Activated T-cell treated with anti-CD3 and anti-CD28 coated beads, Interleukin-2, amount 50 U/mL, for 72 hours (primary cell): ENCODE measurements at places on chromosomes 5 and 9. TPM values are rescaled to one million over a fixed set of nuclear protein-coding genes. Genes with fewer than 3 reads are reported as not detected.

GRCh38 chr5:317086-317811, 4.3 kb upstream of the AHRR start:
- H3K4me1 ChIP-seq, result peaks cover 7% of the 10 kb centered on the region
- H3K36me3 ChIP-seq, result peaks cover 1% of the 10 kb centered on the region
- H3K4me3 ChIP-seq, result peak overlapping the region; percentile 39
- no peak overlapping the region for H3K27ac ChIP-seq

The OR1B1 gene
- total RNA-seq, result not detected

The AIF1L gene
- total RNA-seq, result 0.53 TPM

DNA sequence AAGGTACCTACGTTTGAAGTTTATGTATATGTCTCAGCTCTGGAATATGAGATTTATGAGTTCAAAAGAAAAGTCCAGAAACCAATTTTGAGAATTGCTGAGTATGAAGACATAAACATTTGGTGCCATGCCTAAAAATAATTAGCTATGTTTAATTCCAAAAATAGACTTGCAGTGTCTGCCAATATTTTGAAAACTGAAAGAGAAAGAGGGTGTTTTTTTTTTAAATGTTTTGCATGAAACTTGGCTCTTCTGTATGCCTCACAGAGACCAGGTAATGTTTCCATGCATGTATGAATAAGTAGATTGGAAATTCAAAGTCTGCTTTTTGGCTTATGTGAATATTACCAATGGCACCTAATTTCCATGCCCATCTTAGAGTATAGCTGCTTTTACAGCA, 634.4 kb upstream of the C9orf72 start:
- H3K27me3 ChIP-seq, result no peaks in the 10 kb centered on the region
- no peaks in the 10 kb centered on the region for H3K36me3 ChIP-seq
- no peak overlapping the region for H3K27ac ChIP-seq
- no peak for DNase-seq
- H3K4me1 ChIP-seq, result no peaks in the 10 kb centered on the region

DNA sequence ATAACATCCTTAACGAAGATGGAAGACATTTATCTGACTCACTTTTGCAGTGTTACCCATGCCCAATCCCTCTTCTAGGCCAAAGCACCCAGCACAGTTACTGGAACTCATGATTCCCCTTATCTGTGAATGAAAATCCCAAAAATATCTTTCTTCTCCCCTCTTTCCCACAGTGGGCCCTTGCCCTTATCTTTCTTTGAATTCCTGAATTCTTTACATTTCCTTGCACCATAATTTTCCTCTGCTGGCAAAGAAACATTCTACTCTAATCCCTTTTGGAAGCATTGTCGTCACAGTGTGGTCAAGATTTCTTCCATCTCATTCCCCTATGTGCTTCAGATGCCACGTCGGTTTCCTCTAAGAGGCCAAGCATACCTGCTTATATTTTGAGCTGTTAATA, 135.9 kb upstream of the LIFR start:
- DNase-seq, result no peak
- no peak overlapping the region for H3K4me3 ChIP-seq
- peaks cover 43% of the 10 kb centered on the region for H3K27me3 ChIP-seq

The C5orf46 gene
- not detected for total RNA-seq

- H3K27ac ChIP-seq, result no peak overlapping the region
- H3K4me1 ChIP-seq, result peaks cover 5% of the 10 kb centered on the region
- no peaks in the 10 kb centered on the region for H3K27me3 ChIP-seq
Observed at GRCh38 chr9:112532427-112532826, 45.8 kb downstream of the KIAA1958 start.

DNA sequence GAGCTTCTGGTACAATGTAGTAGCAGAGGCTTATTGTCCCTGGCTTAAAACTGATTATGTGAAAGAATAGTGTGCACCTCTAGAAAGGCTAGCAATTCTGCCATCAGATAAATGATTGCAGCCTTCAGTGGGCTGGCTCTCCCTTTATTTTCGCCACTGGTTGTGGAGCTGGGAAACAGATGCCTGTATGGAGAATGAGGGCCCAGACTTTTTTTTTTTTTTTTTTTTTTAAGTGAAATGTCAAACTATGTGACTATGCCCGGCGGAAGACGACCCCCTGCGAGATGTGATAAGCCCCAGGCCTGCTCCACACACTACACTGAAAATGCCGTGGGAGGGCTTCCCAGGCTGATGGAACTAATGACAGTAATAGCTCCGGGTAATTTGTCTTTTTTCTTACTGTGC, 28.7 kb downstream of the ISL1 start:
- no peaks in the 10 kb centered on the region for H3K27me3 ChIP-seq
- no peak overlapping the region for H3K27ac ChIP-seq
- no peak overlapping the region for H3K4me3 ChIP-seq
- no peak for DNase-seq
- no peaks in the 10 kb centered on the region for H3K36me3 ChIP-seq

GRCh38 chr5:6516823-6517222, 68.2 kb downstream of the UBE2QL1 start:
- H3K4me3 ChIP-seq, result no peak overlapping the region
- no peak overlapping the region for H3K27ac ChIP-seq
- H3K36me3 ChIP-seq, result no peaks in the 10 kb centered on the region
- DNase-seq, result no peak
- H3K4me1 ChIP-seq, result no peaks in the 10 kb centered on the region

The PFN3 gene
- total RNA-seq, result not detected

GRCh38 chr5:51518607-51519006, 135.4 kb downstream of the ISL1 start:
- no peak overlapping the region for H3K4me3 ChIP-seq
- H3K27ac ChIP-seq, result no peak overlapping the region
- no peaks in the 10 kb centered on the region for H3K27me3 ChIP-seq
- H3K4me1 ChIP-seq, result no peaks in the 10 kb centered on the region
- no peaks in the 10 kb centered on the region for H3K36me3 ChIP-seq
- DNase-seq, result no peak

DNA sequence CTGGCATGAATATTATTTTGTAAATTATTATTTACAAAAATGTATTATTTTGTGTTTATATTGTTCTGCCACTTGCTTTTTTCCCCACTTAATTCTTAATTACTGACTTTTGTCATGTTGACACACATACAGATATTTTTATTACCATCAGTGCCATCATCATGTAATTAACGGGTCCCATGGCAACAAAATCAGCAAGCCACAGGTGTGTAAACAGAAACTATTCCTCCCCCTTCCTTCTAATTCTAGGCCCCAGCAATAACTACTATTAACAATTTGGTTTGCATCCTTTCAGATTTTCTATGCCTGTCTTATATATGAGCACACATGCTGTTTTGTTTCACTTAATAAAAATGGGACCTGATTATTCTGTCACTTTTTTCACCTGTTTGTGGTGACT, 29.3 kb downstream of the CYFIP2 start:
- H3K27me3 ChIP-seq, result no peaks in the 10 kb centered on the region
- H3K27ac ChIP-seq, result peak overlapping the region; percentile 52
- no peak overlapping the region for H3K4me3 ChIP-seq
- DNase-seq, result no peak

DNA sequence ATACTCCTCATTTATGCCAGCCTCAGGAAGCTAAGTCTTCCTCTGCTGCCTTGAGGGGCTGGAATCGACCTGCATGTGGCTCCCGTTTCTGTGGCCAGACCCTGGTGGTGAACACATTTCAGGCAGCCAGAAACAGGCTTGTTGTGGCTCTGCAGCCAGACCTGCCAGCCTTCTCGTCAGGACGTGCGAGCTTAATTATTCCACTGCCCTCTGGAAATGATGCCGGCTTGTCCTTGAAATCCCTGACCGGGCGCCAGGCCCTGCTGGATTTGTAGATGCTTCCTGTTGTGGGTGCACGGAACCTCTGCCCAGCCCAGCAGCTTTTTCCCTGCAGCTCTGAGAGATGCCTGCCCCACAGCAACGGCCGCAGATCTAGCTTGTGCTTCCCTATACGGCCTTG, 41.6 kb downstream of the PDZD2 start:
- H3K4me1 ChIP-seq, result no peaks in the 10 kb centered on the region
- H3K36me3 ChIP-seq, result no peaks in the 10 kb centered on the region
- H3K27ac ChIP-seq, result no peak overlapping the region
- no peak overlapping the region for H3K4me3 ChIP-seq

- H3K4me3 ChIP-seq, result peak overlapping the region; percentile 5
- DNase-seq, result peak; percentile 8
- no peaks in the 10 kb centered on the region for H3K27me3 ChIP-seq
- no peak overlapping the region for H3K27ac ChIP-seq
- peaks cover 7% of the 10 kb centered on the region for H3K4me1 ChIP-seq
- H3K36me3 ChIP-seq, result no peaks in the 10 kb centered on the region
Observed at GRCh38 chr5:83401122-83401731, 70.3 kb upstream of the VCAN start.

The GPRIN1 gene
- 2.0 TPM for total RNA-seq

GRCh38 chr5:7105358-7105757, 290.6 kb upstream of the ADCY2 start:
- DNase-seq, result no peak
- H3K27ac ChIP-seq, result no peak overlapping the region
- H3K36me3 ChIP-seq, result no peaks in the 10 kb centered on the region
- H3K4me3 ChIP-seq, result no peak overlapping the region
- H3K27me3 ChIP-seq, result no peaks in the 10 kb centered on the region
- no peaks in the 10 kb centered on the region for H3K4me1 ChIP-seq

GRCh38 chr5:96091874-96092273, 130.2 kb upstream of the ELL2 start:
- H3K36me3 ChIP-seq, result no peaks in the 10 kb centered on the region
- no peak overlapping the region for H3K4me3 ChIP-seq

- H3K4me3 ChIP-seq, result no peak overlapping the region
- peaks cover 23% of the 10 kb centered on the region for H3K36me3 ChIP-seq
- H3K27ac ChIP-seq, result no peak overlapping the region
- peak; percentile 31 for DNase-seq
Observed at GRCh38 chr5:73213566-73213998, 40.6 kb downstream of the TMEM174 start.

The CCNJL gene
- total RNA-seq, result not detected

The PPP3R2 gene
- total RNA-seq, result not detected

- no peak overlapping the region for H3K27ac ChIP-seq
- H3K4me3 ChIP-seq, result no peak overlapping the region
- H3K36me3 ChIP-seq, result no peaks in the 10 kb centered on the region
- no peak for DNase-seq
Observed at GRCh38 chr5:171834461-171834860, 48.8 kb downstream of the SMIM23 start.

The GPR150 gene
- 1.1 TPM for total RNA-seq

DNA sequence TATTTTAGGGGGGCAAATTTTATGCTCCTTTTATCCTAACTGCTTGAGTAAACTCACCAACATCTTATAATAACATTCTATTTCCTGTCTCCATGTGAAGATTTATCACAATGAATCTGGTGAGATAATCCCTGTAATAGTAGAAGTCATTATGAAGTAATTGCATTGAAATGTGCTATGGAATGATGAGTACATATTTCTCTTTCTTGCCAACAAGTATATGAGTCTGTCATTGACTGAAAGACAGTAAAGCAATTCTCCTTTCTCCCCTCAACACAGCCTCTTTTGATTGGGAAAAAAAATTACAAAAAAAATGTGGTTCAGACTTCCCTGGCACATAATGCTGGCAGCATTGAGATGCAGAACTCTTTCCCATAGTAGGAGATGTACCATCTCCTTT, 459.2 kb upstream of the RGMB start:
- no peak for DNase-seq
- H3K27me3 ChIP-seq, result peaks cover 6% of the 10 kb centered on the region
- no peak overlapping the region for H3K4me3 ChIP-seq
- H3K4me1 ChIP-seq, result peaks cover 9% of the 10 kb centered on the region

DNA sequence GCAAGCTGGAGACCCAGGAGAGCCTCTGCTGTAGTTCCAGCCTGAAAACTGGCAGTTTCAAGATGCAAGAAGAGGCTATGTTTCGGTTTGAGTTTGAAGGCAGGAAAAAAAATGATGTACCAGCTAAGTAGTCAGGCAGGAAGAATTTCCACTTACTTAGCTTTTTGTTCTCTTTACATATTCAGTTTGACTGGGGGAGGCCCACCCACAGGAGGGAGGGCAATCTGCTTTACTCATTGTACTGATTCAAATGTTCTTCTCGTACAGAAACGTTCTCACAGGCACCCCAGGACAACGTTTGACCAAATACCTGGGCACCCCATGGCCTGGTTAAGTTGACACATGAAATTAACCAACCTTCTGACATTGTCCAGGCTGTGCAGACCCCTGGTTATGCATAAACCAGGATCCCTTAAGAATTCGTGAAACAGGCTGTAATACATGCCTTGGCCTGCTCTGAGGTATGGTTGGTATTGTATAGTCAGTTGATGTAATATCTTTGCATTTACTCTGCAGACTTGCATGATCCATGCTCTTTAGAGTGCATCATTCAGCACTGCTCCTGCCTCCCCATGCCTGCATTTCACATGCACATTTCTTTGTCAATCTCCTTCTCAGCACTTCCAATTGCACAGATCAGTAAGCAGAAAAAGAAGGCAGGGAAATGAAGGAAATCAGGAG, 687.1 kb downstream of the TAF11L14 start:
- H3K27ac ChIP-seq, result no peak overlapping the region
- no peaks in the 10 kb centered on the region for H3K4me1 ChIP-seq
- no peak for DNase-seq

DNA sequence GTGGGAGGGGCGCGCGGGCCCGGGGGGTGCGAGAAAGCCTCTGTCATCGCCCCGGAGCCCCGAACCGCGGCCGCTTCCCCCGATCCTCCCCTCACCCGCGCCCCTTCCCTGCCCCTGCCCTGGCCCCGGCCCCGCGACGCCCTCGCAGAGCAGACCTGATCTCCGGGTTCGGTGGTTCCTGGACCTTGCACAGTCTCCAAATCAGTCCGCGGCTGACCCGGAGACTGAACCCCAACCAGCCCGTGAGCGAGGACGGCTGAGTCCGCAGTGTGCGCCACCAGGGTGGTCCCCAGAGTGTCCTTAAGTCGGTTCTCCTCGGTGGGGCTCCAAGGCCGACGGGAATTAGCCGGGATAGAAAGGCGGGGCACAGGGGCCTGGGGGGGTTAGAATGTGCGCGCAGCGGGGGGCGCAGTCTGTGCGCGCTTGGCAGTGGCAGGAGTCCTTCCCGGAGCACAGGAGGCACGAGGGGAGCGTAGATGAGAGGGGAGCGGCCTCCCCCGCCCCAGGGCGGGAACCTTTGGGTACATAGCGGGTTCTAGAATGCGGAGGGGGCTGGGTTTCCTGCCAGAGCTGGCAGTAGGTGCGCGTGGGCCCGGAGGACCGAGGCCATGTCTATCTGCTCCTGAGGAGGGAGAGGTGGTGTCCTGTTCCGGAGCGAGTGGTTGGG, 779 bp downstream of the PKN3 start:
- peak overlapping the region; percentile 62 for H3K4me3 ChIP-seq
- no peak for DNase-seq
- H3K4me1 ChIP-seq, result peaks cover 17% of the 10 kb centered on the region
- H3K27me3 ChIP-seq, result no peaks in the 10 kb centered on the region
- no peaks in the 10 kb centered on the region for H3K36me3 ChIP-seq
